Stimulated activated CD8-positive, alpha-beta memory T cell treated with anti-CD3 and anti-CD28 coated beads, Interleukin-2, amount 100 ng/mL, for 1 hour (primary cell): ENCODE measurements at places on chromosomes 1 and 21.

DNA sequence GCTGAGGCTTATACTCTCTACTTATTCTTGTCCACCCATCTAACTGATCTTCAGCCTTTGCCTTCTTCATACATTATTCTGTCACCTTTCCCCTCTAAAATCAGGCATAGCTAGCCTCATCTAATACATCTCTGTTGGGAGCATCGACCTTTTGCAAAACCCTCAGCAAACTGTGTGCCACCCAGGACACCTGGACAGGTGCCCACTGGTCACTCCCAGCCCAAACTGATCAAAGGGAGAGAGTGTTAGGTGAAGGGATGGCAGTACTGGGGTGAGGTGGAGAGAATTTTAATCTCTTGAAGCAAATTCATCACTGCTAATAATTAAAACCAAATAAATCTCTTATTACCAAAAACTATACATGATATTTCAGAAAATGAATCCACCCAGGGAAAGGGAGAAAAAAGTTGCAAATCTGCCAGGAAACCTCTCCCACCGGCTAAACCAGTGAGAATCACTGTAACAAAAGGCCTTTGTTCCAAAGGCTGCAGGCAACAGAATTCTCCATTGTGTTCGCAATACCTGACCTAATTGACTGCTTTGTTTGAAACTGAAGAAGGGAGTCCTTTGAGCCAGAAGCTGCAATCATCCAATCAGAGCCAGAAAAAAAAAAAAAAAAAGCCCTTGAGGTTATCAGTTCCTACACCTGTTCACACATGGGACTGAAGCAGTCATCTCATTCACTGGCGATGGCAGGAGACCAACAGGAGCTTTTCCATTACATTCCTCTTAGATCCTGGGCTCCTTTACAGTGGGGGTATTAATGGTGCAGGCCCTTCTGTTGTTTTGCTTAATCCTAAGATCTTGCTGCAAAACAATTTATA, 172.6 kb downstream of the APP start:
- no peak for DNase-seq

DNA sequence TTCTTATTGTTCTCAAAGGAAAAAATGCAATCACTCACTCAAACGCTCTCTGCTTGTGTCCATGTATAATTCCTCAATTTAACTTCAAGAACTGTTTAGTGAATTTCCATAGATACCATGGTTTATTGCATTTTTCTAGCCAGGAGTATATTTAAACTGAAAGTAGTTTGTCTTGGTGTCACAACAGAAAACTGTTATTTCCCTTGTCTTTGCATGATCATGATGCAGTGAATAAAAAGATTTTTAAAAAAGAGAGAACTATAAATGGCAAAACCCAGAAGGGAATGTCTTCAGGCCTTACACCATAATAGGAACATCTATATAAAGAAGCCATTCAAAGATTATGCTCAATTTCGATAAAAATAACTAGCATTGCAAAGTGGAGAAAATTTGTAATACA, 523.5 kb upstream of the ADGRL4 start:
- no peak for DNase-seq

- no peak for DNase-seq
These were observed 113.9 kb upstream of the ZNF648 start for GRCh38 chr1:182175361-182175931.

DNA sequence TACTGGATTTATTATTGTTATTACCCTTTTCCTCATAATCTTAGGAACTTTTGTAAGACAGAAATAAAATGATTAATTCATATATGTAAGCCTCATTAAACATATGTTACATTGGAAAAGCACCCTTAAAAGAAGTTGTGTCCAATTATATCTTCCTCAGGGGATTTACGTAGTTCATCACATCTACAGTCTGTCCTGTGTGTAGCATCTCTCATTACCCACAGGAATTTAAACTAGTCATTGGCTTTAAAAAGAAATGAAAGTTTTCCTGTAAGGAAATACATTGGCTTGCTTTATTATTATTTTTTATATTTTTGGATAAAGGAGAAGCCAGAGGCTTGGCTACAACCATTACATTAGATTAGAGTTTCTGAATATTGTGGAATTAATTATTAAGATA, 56.1 kb downstream of the SWT1 start:
- DNase-seq: no peak

GRCh38 chr1:39006726-39007645, 15.9 kb downstream of the AKIRIN1 start:
- no peak for DNase-seq

DNA sequence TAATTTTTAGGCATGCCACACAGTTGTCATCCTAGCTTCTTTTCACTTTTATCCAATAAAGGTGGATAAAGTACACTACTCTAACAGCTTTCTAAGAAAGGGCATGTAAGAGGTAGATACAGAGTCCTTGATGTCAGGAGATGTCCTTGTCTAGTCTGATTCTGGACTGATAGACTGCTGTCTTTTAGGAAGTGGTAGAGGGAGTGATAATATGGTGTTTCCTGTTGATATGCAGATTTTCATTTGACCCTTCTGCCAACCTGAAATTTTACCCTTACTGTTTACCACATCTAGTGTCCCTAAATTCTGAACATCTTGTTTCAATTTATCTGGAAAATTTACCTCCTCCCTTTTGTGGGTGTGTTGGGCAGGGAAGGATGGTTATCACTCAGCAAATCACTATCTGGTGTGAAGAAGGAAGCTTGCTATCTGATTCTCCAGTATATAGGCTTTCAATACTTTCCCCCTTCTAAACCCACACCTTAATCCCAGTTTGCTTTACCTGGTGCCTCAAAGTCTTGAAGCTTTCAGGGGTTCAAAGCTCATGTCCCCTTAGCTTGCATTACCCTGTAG, 354.9 kb upstream of the SNX7 start:
- DNase-seq: no peak

DNA sequence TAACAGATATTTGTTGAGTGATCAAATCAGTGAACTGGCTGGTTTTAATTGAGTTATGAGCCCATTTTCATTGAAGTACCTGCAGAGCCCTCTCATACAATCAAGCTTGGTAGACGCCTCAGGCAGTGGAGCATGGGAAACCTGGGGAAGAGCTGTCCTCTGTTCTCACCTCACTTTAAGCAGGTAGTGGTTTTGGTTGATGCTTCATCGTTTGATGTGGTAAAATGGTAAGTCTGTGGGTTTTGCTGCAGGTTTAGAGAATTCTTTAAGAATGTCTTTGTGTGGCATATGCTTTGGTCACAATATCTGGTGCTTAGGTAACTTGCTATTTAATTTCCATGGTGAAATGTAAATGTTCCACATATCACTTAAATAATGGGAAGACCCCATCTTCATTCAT, 10.0 kb downstream of the LAMC1 start:
- DNase-seq: no peak

- no peak for DNase-seq
These were observed 46.7 kb downstream of the CAMK2N1 start for GRCh38 chr1:20439282-20439681.

DNA sequence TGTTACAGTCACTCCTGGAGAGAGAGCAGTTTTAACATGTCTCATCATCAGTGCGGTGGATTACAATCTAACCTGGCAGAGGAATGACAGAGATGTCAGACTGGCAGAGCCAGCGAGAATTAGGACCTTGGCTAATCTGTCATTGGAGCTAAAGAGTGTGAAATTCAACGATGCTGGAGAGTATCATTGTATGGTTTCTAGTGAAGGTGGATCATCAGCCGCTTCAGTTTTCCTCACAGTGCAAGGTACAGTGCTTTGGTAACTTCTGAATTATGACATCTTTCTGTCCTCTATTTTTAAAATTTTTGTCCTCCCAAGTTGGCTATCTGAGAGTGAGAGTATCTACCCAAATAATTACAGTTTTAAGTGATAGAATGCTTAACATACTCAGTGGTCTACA, 199.4 kb downstream of the HMCN1 start:
- DNase-seq: no peak

GRCh38 chr1:214005708-214006107, 17.9 kb downstream of the PROX1 start:
- DNase-seq: no peak

DNA sequence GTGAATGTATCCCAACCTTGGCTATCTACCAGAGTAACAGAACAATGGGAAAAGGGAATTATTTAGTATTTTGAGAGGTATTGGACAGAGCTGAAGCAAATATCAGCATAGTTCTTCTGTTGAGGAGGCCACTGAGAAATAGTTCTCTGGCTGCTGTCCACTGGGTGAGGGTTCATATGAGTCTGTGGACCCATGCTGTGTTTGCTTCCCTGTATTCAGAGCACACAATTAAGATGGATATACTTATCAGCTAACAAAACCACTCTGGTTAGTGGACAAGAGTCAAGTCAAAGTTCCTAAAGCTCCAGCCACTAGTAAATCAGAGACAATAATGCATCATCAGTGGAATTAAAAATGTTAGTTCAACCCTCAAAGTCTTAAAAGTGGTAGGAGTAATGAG, 66.1 kb downstream of the RGS18 start:
- DNase-seq: no peak

DNA sequence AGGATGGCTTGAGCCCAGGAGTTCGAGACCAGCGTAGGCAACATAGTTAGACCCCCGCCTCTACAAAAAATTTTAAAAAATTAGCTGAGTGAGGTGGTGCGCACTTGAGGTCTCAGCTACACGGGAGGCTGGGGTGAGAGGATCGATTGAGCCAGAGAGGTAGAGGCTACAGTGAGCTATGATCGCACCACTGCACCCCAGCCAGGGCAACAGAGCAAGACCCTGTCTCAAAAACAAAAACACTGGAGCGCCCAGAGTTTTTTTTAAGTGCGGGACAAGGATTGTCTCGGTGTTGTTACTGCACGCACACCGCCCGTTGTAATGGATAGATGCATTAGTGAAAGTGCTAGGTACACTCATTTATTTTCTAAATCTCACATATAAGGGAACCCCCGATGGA, 37.1 kb downstream of the PIK3CD start:
- no peak for DNase-seq
